Gastroesophageal sphincter (tissue), 4 donors: ENCODE measurements at places on chromosomes 3 and 15.

DNA sequence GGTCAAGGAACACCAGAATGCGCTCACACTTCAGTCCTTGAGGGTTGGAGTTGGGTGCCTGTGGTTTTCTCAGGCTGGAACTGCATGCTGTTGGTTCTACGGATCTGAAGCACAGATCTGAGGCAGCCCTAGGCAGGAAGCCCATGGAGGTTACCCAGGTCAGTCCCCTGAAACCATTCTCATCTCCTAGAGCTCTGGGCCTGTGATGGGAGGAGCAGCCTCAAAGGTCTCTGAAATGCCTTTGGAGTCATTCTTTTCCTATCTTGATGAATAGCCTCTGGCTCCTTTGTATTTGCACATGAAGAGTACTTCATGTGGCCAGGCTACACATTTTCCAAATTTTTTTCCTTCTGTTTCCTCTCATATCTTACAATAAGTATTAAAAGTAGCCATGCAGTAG lies 179.3 kb upstream of the UBE2E1 start:
- ATAC-seq, result no peak
- H3K4me1 ChIP-seq, result no peaks in the 10 kb centered on the region
- H3K27me3 ChIP-seq, result no peaks in the 10 kb centered on the region
- no peak overlapping the region for H3K4me3 ChIP-seq

GRCh38 chr3:123338620-123339061 lies 110.2 kb downstream of the ADCY5 start:
- H3K4me3 ChIP-seq, result no peak overlapping the region
- ATAC-seq, result no peak
- H3K27ac ChIP-seq, result peak overlapping the region; percentile 90
- H3K4me1 ChIP-seq, result no peaks in the 10 kb centered on the region
- no peaks in the 10 kb centered on the region for H3K27me3 ChIP-seq

GRCh38 chr15:92714077-92714476 lies 58.5 kb upstream of the FAM174B start:
- H3K4me3 ChIP-seq, result peak overlapping the region; percentile 45
- peak; percentile 26 for ATAC-seq
- no peaks in the 10 kb centered on the region for H3K36me3 ChIP-seq
- H3K27me3 ChIP-seq, result no peaks in the 10 kb centered on the region
- H3K27ac ChIP-seq, result peak overlapping the region; percentile 91

- H3K36me3 ChIP-seq, result no peaks in the 10 kb centered on the region
- H3K27me3 ChIP-seq, result no peaks in the 10 kb centered on the region
- no peak for ATAC-seq
- H3K4me3 ChIP-seq, result no peak overlapping the region
- H3K4me1 ChIP-seq, result no peaks in the 10 kb centered on the region
Measured at GRCh38 chr3:20222274-20222673, 36.3 kb upstream of the SGO1 start.

GRCh38 chr3:105835606-105836005 lies 33.2 kb downstream of the CBLB start:
- no peaks in the 10 kb centered on the region for H3K27me3 ChIP-seq
- H3K4me1 ChIP-seq, result peaks cover 4% of the 10 kb centered on the region
- no peak overlapping the region for H3K27ac ChIP-seq
- no peak for ATAC-seq
- H3K36me3 ChIP-seq, result no peaks in the 10 kb centered on the region
- H3K4me3 ChIP-seq, result no peak overlapping the region

DNA sequence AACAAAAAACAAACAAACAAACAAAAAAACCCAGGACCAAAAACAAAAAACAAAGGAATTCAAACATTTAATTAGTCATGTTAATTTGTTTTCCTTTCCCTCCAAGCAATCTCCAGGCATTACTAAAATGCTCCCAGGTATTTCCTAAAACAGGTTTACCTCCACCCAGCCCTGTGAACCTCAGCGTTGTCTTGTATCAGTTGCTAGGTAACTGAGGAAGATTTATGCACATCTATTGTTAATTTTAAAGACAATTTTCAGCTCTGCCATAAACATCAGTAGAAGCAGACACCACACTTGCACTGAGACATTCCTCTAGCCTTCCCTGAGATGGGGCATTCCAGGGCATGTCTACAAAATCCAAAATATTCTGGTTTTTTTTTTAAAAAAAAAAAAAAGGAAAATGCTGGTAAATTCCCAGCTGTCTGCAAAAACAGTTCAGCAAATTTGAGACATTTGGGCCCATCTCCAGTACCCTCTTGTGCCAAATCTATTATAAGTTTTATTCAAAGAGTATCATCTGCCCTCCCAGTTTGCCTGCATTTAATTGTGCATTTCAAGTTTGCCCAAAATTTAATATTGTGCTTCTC lies 227.6 kb downstream of the ADAMTS9 start:
- no peaks in the 10 kb centered on the region for H3K4me1 ChIP-seq
- H3K36me3 ChIP-seq, result no peaks in the 10 kb centered on the region
- H3K27me3 ChIP-seq, result no peaks in the 10 kb centered on the region
- no peak for ATAC-seq

DNA sequence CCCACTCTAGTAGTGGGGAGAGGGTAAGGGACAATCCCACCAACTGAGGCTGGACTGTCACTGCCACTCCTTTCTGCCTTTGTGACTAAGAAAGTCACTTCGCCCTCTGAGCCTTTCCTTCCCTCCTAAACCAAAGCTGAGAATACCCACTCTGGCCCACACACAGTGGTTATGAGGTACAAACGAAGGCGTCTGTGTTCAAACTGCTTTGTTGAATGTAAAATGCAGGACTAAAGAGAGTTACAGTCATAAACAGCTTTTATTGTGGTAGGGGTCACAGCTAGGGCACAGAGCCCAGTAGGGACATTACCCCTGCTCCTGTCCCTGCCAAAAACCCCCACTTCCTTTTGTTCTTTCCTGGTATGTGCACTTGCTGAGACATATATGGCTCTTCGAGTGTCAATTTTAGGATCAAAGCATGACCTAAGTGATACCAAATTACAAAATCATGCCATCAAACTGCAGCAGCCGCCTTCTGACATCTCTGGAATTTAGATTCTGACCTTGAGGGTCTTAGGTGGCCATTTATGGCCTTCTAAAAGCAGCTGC lies 45.1 kb downstream of the CTDSPL start:
- H3K4me1 ChIP-seq, result peaks cover 13% of the 10 kb centered on the region
- ATAC-seq, result no peak
- H3K27ac ChIP-seq, result peak overlapping the region; percentile 70
- no peaks in the 10 kb centered on the region for H3K36me3 ChIP-seq
- H3K4me3 ChIP-seq, result no peak overlapping the region
